ENCODE measurements at places on chromosomes 4 and X.

DNA sequence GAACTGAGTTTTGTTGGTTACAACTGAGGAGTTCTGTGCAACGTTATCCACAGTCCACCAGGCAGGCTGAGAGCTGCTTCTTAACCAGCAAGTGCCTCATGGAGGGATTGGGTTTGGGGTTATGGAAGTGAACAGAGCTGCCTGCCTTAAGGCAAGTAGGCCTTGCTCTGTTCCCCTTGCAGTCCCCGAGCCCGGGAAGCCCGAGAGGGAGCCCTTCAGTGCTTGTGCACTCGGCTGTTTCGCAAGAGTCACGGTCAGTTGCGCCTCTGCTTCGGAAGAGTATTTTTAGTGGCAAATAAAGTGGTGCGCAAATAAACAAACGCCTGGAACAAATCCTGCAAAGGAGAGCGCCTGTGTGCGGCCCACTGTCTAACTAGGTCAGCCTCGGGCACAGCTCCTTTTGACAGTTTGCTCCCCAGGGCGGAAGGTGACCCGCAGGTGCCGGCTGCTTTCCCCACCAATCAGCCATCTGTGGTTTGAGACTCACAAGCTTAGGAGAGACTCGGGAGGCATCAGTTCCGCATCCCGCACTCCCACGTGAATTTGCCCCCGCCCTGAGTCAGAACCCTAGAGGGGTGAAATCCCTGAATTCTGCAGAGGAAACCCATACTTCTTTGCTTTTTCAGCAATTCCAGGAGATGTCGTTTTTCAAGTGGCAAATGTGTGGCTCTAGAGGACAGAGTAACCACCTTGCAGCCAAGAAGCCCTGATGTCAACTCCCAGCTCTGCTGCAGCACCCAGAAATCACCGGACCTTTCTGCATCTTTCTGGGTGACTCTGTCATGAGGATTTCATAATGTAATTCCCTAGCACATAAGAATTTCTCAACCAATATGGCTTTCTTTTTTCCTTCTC is 56.8 kb downstream of the LGI2 start:
- peak; percentile 93 for DNase-seq

DNA sequence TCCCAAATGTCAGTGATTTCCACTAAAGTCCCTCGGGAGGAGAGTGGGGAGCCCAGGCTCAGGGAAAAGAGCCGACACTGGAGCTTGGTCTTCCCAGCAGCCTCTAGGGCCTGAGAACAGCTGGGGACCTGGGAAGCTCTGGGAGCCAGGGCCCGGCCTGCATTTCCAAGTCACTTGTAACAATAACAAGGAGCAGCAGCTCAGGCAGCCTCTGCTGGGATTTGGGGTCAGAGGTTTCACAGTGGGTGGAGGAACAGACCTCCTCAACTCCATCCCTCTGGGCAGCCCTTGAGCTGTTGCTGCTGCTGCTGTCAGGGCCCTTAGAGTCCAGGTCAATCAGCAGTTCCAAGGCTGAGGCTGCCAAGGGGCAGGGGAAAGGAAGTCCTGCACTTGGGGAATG is 11.1 kb downstream of the STARD8 start:
- DNase-seq, result no peak

GRCh38 chr4:111849746-111850284 is 295.4 kb upstream of the FAM241A start:
- DNase-seq, result peak; percentile 69

GRCh38 chr4:156660465-156660864 is 311.1 kb downstream of the PDGFC start:
- DNase-seq, result no peak

DNA sequence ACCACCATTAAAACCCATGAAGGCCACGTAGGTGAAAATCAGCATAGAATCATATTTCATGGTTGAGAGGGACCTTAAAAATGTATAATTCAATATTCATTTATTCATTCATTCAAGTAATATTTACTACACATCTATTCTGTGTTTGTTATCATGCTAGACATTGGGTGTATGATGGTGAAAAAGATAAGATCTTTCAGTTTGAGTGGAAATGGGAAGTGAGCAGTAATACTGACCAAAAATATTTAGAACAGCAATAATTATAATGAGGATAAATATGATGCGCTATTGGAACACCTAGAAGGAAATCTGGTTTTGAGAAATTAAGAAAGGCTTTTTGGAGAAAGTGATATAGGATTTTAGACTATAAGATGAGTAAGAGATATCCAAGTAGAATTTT is 28.0 kb downstream of the DKK2 start:
- no peak for DNase-seq

DNA sequence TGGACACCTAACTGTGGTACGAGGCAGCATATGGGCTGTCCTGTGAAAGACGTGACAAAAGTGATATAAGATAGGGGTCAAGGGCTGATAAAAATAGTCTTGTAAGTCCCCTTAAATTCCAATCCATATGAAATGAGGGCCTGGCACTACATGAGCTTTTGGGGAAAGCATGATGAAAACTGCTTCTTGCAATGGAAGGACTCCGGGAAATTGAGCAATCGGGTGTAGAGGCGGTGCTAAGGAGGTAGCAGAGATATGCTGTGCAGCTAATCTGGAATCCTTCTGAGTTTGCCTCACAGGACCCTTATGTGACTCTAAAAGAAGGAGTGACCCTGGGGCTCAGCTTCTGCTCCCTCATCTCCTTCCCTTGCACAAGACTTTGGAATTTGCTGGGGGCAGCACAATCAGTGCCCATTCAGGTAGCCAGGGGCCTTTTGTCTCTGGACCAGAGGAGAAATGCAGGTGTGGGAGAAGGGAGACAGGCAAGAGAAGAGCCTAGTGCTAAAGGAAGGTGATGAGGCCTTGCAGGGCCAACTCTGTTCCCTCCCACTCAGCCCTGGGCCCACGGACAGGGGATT is 12.8 kb downstream of the CLDN2 start:
- DNase-seq, result no peak

GRCh38 chrX:118249146-118249545 is 96.8 kb upstream of the WDR44 start:
- DNase-seq, result no peak

DNA sequence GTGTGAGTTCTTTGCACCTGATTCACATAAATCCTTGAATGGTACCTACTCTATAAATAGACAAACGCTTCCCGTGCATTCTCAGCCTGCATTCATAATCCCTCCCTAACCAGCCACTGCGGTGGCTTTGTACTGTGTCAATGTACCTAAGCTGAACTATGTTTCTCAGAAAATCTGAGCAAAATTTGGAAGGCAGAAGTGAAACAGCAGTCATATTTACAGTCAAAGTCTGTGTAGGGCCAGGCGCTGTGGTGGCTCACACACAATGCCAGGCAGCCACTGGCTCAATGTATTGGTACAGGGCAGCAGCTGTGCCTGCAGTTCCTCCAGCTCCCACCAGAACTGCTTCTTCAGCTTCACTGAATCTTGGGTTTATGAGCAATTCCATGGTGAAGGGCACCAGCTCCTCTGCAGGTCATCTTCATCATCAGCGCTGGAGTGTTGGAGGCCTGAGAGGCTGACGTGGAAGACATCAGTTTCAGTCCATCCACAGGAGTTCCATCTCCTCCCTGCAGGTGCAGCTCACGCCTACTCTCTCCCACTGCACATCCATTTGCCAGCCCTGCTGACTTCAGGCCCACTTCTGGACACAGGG is 32.3 kb upstream of the IRF2 start:
- DNase-seq, result peak; percentile 99

DNA sequence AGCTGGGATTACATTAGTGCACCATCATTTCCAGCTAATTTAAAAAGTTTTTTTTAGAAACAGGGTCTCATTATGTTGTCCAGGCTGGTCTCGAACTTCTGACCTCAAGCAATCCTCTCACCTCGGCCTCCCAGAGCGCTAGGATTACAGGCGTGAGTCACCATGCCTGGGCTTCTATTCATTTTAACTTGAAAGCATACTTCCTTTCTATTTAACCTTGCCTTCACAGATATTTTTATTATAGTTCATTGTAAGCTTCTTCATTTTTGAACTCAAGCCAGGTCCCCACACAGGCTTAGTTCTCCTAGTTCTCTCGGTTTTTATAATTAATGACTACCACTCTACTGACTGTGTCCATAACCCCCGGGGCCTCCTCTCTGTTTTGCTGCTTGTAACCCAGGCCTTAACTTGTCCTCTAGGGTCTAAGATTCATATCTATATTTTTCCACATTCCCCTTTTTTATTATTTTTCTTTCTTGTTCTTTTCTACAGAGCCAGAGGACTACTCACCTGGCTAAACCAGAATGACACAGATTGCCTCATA is 50.7 kb downstream of the SNX12 start:
- DNase-seq, result no peak

- no peak for DNase-seq
Measured at GRCh38 chr4:161817914-161818313, 345.9 kb downstream of the FSTL5 start.

DNA sequence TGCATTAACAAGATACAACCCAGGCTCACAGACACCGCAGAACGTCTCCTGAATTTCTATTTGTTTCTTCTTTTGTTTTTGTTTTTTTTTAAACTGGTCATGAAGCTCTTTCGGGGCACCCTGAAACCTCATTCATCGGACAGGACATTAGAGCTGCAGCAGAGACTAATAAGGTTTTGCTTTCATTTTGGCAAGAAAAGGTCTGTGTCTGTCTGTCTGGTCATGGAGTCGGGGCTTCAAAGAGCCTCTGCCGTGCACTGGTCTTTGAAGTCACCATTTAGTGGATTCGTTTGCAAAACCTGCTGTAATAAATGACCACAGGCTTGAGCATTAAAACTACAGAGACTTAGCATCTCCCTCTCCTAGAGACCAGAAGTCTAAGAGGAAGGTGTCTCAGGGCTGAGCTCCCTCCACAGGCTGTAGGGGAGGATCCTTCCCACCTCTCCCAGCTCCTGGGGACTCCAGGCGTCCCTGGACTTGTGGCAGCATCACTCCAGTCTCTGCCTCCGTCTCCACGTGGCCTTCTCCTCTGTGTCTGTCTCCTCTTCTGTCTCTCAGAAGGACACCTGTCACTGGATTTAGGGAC is 247.5 kb downstream of the CRLF2 start:
- DNase-seq, result no peak

GRCh38 chr4:139584784-139585183 is 28.8 kb upstream of the SETD7 start:
- DNase-seq, result no peak

GRCh38 chrX:81564851-81565250 is 362.9 kb downstream of the SH3BGRL start:
- no peak for DNase-seq

GRCh38 chrX:80432863-80433262 is 12.6 kb downstream of the TENT5D start:
- DNase-seq, result peak; percentile 93

DNA sequence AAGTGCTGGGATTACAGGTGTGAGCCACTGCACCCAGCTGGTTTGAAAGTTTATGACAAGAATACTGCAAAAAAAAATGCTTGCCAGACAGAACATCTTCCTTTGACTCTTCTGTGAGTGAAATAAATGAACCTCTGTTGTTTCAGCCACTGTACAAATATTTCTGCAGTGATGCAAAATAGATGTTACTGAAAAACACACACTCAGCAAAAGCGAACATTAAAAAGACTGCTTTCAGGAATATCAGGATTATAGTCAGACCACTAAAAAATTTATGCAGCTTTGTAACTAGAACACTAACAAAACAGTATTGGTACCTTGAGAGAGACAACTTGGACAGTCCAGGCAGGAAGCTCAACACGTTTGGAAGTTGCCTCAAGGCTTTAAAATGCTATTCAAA is 16.9 kb upstream of the SEPSECS start:
- no peak for DNase-seq

GRCh38 chr4:81031796-81032551 is 1.5 kb downstream of the BMP3 start:
- no peak for DNase-seq

DNA sequence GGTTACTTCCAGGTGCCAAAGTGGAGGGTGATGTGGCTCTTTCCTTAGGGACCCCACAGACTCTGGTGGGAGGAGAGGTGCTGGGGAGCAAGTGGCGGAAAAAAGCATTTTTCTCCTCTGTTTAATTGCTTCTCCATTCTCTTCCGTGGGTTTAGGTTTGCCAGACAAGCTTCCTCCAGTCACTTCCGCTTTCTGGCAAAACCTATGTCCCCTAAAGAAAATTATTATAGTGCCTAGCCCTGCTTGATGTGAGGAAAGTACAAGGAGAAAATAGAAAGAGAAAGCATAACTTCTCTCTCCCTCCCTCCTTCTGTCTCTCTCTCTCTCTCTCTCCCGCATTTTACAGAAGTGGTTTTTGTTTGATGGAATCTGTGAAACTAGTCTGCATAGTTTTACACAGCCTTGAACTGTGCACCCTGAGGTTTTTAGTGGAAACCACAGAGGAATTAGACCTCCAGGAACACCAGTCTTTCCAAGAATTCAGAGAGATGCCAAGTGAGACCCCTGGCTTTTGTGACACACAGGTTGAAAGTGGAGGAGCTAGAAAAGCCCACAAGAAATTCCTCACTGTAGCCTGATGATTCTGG is 231.1 kb upstream of the ANXA3 start:
- peak; percentile 93 for DNase-seq

- no peak for DNase-seq
Measured at GRCh38 chr4:98747393-98748091, 89.1 kb upstream of the TSPAN5 start.

DNA sequence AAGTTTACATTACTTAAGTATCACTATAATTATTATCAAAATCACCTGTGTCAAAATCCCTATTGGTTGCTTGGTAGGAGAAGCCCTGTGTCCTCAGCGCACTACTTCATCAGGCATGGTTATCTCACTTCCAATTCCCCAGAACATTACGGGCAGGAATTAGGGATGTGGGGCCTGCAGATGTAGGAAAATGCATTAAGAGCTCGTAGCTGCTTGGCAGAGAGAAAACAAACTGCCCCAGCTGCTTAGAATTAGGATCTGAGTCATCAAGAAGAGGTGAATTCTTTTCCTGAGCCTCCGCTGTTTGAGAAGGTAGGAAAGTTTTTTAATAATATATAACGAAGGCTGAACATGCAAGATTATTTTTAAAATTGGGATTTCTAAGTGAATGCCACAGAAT is 31.1 kb upstream of the CLNK start:
- DNase-seq, result no peak

DNA sequence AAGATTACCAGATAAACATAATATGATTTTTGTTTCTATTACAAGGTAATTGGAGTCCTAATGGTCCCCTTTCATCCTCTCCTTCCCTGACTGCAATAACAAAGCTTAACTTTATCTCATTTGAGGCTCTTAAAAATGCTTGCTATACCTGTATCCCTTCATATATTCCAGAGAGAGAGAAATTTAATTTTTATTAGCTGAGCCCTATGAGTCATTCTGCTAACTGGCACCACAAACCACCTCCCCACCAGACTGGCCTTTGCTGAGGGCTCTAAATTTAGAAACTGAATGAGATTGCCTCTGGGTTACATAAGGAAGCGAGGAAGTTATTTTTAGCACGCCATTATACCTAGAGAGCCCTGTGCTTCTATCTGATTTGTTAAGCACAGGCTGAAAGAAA is 27.4 kb downstream of the CBLL2 start:
- DNase-seq, result peak; percentile 73

DNA sequence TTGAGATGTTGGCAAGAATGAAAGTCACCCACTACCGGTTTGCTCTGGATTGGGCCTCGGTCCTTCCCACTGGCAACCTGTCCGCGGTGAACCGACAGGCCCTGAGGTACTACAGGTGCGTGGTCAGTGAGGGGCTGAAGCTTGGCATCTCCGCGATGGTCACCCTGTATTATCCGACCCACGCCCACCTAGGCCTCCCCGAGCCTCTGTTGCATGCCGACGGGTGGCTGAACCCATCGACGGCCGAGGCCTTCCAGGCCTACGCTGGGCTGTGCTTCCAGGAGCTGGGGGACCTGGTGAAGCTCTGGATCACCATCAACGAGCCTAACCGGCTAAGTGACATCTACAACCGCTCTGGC is 12.3 kb downstream of the RPL9 start:
- DNase-seq, result no peak
